ENCODE measurements at places on chromosomes 7 and 10.

DNA sequence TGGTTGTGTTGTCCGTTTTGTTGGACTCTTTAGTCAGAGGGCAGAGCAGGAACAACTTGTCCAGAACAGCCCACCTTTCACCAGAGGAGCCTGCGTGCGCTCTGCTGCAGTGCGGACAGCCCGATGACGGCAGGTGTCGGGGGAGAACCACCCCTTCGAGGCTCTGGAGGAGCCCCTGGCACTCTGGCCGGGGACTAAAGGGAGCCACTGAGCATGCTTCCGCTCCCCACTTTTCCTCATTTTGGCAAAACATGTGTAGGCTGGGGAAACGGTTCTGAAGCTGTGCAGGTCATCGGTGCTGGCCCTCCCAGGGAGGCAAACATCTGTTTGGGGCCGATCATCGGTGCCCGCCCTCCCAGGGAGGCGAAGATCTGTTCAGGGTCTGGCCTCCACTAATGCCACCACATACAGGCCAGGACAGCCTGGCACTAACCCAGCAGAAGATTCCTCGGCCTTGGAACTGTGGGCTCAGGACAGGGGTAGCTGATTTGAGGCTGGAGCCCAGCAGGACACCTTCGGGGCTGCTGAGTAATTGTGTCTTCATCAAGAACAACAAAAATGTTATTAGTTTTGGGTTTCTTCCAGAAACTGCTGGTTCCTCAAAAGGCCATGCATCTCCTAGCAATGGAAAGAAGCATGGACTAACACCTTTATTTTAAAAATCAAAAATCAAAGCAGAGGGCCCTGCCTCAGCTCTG lies 124.4 kb upstream of the TCERG1L start:
- no peak for DNase-seq

DNA sequence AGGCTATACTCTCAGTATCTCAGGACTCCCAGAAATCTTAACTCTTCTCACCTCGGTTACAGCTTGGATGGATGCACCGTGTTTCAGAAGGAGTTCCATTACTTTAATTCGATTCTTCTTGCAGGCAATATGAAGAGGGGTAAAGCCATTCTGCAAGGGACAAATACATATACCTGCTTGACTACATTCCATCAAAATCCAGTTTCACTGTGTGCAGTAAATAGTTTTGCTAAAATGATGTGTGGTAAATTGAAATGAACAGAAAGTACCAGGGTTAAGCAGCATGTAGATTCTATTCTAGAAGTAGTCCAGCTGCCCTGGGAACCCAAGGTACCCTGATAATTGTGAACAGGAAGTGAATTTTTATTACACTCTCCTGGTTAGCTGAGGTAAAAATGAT lies 183.9 kb downstream of the ANK3 start:
- DNase-seq = no peak

GRCh38 chr7:26684447-26684846 lies 179.9 kb downstream of the SKAP2 start:
- DNase-seq = no peak

GRCh38 chr10:24526085-24526649 lies 197.5 kb downstream of the ARHGAP21 start:
- no peak for DNase-seq

DNA sequence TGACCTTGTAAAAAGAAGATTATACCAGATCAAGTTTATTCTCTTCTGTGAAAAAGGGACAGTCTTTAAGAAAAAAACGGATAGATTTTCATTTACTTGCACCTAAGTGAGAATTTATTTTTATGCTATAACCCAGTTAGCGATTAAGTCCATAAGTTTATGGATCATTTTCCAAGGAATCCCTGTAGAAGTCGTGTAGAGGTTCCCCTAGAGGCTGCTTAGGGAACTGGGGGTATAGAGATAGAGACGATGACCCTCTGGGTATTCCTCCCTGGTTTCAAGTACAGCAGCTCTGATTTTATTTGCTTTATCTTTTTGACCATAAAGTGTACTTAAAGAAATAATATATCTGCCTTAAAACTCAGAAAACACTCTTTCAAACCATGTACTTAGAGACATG lies 648.4 kb upstream of the LRRTM3 start:
- no peak for DNase-seq

DNA sequence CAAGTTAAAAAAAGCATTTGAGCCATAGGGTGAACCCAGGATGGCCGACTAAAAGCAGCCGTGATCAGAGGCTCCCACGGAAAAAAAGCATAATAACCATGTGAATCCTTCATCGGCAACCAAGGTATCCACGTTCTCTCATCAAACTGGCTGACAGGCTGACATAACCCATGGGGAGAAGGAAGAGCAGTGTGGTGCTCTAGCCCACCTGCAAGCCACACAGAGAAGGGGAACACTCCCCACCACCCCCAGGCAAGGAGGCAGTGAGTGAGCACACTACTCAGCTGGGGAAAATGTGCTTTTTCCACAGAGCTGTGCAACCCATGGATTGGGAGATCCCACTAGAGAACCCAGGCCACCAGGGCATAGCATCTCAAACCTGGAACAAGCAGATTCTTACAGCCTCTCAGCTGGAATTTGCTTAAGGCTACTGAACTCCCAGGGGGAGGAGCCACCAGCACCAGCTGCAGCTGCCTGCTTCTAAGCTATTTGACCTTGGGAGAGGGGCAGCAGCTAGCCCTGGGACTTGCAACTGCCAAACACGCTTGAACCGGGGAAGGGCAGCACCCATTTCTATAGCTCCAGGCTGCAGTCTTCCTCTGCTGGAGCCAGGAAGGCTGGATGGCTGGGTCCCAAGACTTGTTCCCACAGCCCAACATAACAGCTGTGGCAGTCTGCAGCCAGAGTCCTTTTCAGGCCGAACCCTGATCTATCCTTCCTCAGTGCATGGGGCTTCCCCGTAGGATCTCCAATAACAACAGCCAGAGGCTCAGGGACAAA lies 178.2 kb upstream of the NRG3 start:
- peak; percentile 45 for DNase-seq

DNA sequence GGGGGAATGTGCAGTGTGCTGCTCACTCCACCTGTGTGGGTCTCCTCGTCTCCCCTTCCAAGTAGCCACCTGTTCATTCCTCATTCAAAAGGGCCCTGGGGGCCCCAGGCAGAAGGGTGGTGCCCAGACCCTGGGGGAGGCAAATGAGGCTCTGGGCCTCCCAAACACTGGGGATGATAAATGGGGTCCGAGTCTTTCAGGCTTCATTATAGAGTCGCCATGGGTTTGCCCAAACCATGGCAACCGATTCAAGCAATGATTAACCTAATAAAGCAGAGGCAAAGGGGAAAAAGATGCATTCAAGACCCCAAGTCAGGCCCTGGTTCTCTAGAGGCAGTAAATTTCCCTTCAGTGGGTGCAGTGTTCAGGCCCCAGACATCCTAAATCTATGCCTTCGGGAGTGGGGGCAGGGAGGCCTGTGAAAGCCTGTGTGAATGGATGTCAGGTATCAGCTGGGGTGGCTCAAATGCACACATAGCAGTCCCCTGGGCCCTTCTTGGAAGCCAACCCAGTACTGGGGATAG lies 10.4 kb downstream of the NEUROG3 start:
- no peak for DNase-seq

- DNase-seq = no peak
Observed at GRCh38 chr7:36690041-36690440, 34.3 kb downstream of the AOAH start.

DNA sequence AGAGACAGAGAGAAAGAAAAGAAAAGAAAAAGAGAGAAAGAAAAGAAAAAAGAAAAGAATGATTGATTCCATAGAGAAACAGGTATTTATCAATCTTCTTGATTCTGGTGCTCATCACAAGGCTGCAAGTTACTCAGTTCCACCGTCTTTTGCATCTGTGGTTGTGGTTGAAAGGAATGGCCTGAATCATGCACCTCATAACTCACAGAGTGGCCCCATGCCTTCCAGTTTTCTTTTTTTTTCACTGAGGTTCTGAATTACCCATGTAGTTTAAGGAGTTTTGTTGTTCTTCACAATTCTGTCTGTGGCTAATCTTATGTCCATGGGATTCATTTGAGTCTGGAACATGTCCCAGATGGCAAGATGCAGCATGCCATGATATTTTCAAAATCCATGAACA lies 156.0 kb downstream of the ZNF33B start:
- no peak for DNase-seq

- no peak for DNase-seq
Observed at GRCh38 chr7:156117542-156118247, 305.4 kb upstream of the SHH start.

GRCh38 chr10:15121707-15122106 lies 24.6 kb downstream of the RPP38 start:
- DNase-seq = no peak

GRCh38 chr10:87960230-87960629 lies 96.8 kb downstream of the PTEN start:
- DNase-seq = no peak

GRCh38 chr7:35549781-35550180 lies 145.2 kb downstream of the HERPUD2 start:
- DNase-seq = no peak

- no peak for DNase-seq
Observed at GRCh38 chr10:15334650-15335323, 36.3 kb downstream of the FAM171A1 start.

GRCh38 chr7:95766086-95766485 lies 6.3 kb upstream of the DYNC1I1 start:
- no peak for DNase-seq

GRCh38 chr10:42769673-42770072 lies 12.9 kb upstream of the BMS1 start:
- DNase-seq = no peak

- no peak for DNase-seq
Observed at GRCh38 chr10:72429931-72430330, 75.2 kb upstream of the DNAJB12 start.

- DNase-seq = no peak
Observed at GRCh38 chr7:133431134-133431724, 178.4 kb downstream of the EXOC4 start.

DNA sequence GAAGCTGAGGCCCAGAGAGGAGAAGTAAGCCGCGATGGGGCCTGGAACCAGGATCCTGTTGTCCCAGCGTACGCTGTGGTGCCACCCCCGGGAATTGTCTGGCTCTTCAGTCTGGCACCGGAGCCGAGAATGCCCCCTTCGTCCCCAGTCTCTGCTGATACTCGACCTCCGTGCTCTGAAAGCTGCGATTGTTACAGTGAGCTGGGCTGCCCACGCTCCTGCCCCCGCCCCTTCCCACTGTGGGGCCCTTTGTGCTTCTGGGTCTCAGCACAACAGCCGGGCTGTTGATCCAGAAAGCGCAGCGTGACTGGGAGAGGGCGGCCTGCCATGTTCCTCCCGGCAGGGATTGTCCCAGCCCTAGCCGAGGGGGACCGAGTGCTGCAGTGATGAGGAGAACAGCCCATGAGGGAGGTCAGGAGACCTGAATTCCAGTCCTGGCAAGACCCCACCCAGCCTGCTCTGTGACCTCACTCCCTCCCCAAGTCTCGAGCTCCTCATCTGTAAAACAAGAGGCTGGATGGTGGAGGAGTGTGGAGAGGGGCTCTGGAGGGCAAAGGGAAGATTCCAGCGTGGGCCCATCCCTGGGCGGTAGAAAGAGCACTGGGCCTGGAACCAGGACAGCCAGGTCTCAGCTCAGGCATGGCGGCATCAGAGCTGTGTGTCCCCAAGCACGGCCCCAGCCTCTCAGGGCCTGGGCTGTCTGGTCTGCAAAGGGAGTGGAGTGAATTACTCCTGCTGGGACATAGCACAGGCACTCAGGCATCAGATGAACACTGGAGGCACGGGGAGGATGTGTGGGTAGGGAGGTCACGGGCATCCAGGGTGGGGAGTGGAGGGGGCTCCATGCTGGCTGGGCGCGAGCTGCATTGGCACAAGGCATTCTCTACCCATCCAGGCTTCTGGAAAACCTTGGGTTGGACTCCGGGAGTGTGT lies 43.6 kb downstream of the TSPAN15 start:
- no peak for DNase-seq

DNA sequence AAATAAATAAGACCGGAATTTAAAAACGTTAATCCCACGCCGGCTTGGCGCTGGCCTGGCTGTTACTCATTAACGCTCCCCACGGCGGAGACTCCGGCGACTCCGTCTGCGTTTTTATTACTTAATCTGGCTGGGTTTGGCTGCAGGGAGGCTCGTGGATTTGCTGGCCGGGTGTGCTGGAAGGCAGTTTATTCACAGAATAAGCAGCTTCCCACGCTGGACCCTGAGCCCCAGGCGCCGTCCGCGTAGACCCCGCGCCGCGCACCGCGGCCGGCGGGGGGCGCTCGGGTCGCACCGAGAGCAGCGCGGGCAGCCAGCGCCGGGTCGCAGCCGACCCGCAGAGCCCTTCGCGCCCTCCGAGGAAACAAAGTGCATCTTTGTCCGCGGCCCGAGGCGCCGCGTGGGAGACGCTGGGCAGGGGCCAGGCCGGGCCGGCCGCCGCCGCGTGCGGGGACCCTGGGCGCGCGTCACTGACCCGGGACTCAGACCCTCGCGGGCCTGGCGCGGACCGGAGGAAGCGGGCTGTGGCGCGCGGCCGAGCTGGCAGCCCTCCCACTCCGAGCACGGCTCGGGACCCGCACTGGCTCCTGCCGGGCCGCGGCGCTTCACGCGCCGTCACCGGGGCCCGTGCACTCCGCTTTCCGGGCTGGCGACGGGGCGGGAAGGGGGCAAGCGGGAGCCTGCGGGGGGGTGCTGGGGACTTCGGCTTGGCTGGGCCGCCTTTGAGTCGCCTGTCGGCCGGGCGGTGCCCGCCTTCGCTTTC lies 587 bp upstream of the GRK5 start:
- DNase-seq = peak; percentile 78

DNA sequence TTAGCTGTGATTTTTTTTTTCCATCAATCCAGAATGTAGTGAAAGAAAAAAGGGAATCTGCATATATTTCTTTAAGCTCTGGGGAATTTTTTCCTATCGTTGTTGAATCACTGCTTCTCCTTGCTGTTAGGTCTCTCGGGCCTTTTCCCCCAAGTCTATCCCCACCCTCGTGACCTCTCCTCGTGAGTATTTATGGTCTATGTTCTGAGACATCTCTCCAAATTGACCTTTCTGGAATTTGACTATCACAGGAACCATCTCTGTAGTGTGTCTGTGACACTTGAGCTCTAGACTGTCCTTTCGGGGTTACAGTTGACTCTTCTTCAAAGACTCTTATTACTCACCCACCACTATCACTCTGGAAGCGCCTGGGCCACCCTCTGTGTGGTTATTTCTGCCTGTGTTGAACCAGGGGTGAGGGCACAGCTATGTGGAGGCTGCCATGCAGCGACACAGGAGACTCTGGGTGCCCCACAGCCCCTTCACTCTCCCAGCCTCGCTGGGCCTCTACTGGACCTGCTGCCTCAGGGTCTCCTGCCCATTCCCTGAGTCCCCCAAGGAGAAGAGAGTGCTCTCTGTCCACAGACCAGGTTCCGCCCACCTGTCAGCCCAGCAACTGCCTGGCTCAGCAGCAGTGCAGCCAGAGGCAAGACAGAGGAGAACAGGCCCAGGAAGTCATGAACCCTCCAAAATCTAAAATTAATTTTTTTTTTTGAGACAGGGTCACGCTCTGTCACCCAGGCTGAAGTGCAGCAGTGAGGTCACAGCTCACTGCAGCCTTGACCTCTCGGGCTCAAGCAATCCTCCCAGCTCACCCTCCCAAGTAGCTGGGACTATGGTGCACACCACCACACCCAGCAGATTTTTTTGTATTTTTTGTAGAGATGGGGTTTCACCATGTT lies 45.7 kb upstream of the PTPRN2 start:
- no peak for DNase-seq

- no peak for DNase-seq
Observed at GRCh38 chr10:29869593-29869992, 189.8 kb downstream of the JCAD start.

GRCh38 chr10:113609704-113610108 lies 54.1 kb downstream of the NRAP start:
- DNase-seq = no peak

- DNase-seq = no peak
Observed at GRCh38 chr7:30163231-30163894, 28.6 kb downstream of the MTURN start.

- no peak for DNase-seq
Observed at GRCh38 chr7:23098460-23098859, 7.1 kb upstream of the KLHL7 start.

- no peak for DNase-seq
Observed at GRCh38 chr7:127437837-127438236, 45.3 kb upstream of the ZNF800 start.

All from nephron progenitor cell (in vitro differentiated cells).